ENCODE measurements at places on chromosomes 11 and 22.

DNA sequence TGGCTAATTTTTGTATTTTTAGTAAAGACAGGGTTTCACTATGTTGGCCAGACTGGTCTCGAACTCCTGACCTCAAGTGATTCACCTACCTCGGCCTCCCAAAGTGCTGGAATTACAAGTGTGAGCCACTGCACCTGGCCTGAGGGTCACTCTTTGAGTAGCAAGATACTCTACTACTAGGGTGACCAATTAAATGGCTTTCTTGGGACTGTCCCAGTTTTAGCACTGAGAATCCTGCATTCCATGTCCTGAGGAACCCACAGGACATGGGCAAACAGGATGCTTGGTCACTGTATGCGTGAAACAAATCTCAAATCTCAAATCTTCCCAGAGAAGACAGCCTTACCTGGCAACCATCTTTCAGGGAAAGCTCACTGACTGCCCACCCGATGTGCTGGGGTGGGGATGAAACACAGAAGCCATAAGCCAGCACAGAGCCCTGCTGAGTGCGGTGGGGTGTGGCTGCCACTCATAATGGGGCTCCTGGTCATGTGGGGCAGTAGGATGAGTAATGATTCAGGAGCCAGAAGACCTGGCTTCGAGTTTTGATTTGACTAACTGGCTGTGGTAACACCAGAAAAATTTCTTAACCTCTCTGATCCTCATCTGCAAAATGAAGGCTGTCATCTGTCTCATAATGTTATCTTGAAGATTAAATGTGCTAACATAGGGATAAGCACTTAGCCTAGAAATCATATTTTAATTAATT is 11.5 kb downstream of the CLMP start:
- H3K4me1 ChIP-seq = peaks cover 8% of the 10 kb centered on the region
- H3K27ac ChIP-seq = no peak overlapping the region
- no peak for DNase-seq

GRCh38 chr22:41768430-41768829 is 32.0 kb upstream of the CCDC134 start:
- peaks cover 1% of the 10 kb centered on the region for H3K27me3 ChIP-seq
- no peaks in the 10 kb centered on the region for H3K36me3 ChIP-seq
- no peak overlapping the region for H3K4me3 ChIP-seq
- H3K27ac ChIP-seq = no peak overlapping the region
- no peak for DNase-seq

GRCh38 chr11:102111011-102111786 is 952 bp downstream of the YAP1 start:
- H3K4me1 ChIP-seq = peaks cover 42% of the 10 kb centered on the region
- peak overlapping the region; percentile 88 for H3K4me3 ChIP-seq
- peak; percentile 94 for DNase-seq
- no peaks in the 10 kb centered on the region for H3K27me3 ChIP-seq
- no peaks in the 10 kb centered on the region for H3K36me3 ChIP-seq
- peak overlapping the region; percentile 98 for H3K27ac ChIP-seq

DNA sequence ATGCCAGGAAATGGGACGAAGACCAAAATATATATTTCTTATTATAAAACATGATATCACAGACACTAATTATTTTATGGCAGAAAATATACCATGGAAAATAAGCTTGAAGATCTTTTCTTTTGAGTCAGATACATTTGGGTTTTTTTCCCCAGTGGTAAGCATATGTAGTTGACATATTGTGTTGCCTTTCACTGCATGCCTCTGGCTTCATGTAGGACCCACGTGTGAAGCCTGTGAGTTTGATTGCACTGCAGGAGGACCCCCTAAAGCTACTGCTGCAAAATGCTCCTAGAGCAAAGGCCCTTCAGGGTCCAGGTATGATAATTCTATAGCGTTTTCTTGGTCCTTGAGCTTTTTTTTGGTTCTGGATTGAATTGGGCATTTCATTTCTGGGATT is 190.7 kb upstream of the KIRREL3 start:
- H3K27me3 ChIP-seq = no peaks in the 10 kb centered on the region
- no peak overlapping the region for H3K27ac ChIP-seq
- H3K4me1 ChIP-seq = no peaks in the 10 kb centered on the region
- H3K36me3 ChIP-seq = no peaks in the 10 kb centered on the region
- H3K4me3 ChIP-seq = no peak overlapping the region

DNA sequence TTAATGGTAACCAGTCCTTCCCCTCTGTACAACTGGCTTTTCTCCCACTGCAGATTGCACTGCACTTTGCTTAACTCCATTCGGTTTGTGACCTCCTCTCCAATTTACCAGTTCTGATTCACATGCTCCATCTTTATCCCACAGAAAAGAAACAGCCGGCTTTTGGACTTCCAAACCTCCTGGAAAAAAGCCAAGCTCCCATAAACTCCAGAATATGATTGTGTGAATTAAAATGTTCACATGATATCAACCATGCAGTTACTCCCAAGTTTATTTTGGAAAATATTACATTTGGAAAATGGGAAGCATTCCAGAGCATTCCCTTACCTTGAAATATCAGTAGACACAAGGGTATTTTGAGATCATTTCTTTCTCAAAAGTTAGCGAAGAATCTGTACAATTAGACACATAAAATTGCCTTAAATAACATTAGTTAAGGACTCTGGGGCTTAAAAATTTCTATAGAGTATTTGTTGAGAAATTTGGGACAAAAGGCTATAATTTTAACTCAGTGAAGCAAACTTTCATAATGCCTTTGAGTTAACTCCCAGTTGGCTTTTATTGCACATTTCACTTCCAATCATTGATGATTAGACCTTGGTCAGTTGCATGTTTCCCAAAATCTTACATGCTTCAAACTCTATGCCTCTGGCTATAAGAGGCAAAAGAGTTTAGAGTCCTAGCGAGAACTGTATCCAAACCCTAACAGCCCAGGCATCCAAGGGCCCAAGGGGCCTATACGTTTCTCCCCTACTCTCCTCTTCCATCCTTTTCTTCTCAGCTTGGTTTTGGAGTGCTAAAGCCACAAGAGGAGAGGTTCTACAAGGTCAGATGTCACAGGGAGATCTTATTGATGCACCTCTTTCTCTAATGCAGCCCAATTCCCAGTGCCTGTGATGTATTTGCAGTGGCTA is 23.6 kb upstream of the TMEM135 start:
- no peak overlapping the region for H3K4me3 ChIP-seq
- no peaks in the 10 kb centered on the region for H3K36me3 ChIP-seq
- H3K27ac ChIP-seq = no peak overlapping the region
- peaks cover 65% of the 10 kb centered on the region for H3K4me1 ChIP-seq
- H3K27me3 ChIP-seq = no peaks in the 10 kb centered on the region

DNA sequence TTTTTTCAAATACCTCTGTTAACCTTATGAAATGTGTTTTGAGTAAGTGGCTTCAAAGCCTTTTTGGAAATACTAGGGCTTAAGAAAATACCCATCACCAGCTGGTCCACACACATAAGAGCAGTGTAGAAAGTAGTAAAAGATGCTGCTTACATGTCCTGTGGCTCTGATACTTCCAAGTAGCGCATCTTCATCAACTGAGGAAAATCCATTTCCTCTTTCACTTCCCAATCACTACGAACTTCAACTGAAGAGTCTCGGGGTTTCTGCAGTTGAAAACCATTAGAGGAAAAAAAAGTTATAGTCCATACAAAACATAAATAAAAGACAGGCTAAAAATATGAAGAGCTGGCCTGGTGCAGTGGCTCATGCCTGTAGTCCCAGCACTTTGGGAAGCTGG is 8.5 kb downstream of the EIF3D start:
- no peaks in the 10 kb centered on the region for H3K4me1 ChIP-seq
- H3K36me3 ChIP-seq = peaks cover 38% of the 10 kb centered on the region
- H3K4me3 ChIP-seq = no peak overlapping the region
- no peak for DNase-seq

DNA sequence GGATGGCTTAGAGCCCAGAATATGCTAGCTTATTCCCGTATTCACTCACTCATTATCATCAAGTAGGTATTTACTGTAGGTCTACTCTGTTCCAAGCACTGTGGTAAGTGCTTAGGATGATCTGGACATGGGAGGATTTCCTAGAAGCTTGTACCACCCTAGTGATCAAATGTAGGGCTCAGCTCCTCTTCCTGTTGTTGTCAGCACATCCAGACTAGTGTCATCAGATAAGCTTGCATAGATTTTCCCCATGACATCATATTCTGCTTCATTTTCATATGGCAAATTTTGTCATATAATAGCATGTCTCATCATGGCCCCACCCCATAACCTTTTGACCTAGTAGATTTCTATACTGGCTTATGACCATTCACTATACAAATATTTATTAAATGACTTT is 19.3 kb upstream of the NUCB2 start:
- H3K27me3 ChIP-seq = no peaks in the 10 kb centered on the region
- no peak overlapping the region for H3K27ac ChIP-seq
- peaks cover 23% of the 10 kb centered on the region for H3K4me1 ChIP-seq
- no peak for DNase-seq
- H3K36me3 ChIP-seq = no peaks in the 10 kb centered on the region
- no peak overlapping the region for H3K4me3 ChIP-seq

GRCh38 chr22:37496651-37497050 is 10.5 kb upstream of the MFNG start:
- H3K4me1 ChIP-seq = peaks cover 28% of the 10 kb centered on the region
- DNase-seq = no peak
- H3K27me3 ChIP-seq = no peaks in the 10 kb centered on the region
- no peak overlapping the region for H3K27ac ChIP-seq
- no peak overlapping the region for H3K4me3 ChIP-seq

- DNase-seq = peak; percentile 12
- H3K27ac ChIP-seq = no peak overlapping the region
- no peaks in the 10 kb centered on the region for H3K27me3 ChIP-seq
- no peak overlapping the region for H3K4me3 ChIP-seq
- no peaks in the 10 kb centered on the region for H3K36me3 ChIP-seq
Observed at GRCh38 chr11:77302752-77303151, 1.3 kb upstream of the GDPD4 start.

DNA sequence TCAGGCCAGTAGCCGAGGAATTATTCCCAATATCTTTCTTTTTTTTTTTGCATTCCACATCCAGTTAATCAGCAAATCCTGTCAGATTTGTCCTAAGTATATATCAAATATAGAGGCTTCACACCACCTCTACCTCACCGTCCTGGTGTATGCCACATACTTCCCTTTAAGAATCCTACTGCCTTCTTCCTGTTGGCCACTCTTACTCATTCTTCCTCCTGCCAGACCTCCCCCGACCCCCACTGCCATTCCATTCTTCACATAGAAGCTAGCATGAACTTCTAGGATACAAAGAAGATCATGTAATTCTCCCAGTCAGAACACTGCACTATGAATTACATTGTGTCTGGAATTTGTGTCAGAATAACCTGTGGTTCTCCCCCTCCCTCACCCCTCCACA is 89.5 kb downstream of the TRIM44 start:
- no peaks in the 10 kb centered on the region for H3K27me3 ChIP-seq
- H3K4me1 ChIP-seq = peaks cover 37% of the 10 kb centered on the region
- DNase-seq = no peak
- H3K36me3 ChIP-seq = no peaks in the 10 kb centered on the region

GRCh38 chr11:8683115-8683807 is 669 bp downstream of the RPL27A start:
- no peaks in the 10 kb centered on the region for H3K27me3 ChIP-seq
- H3K4me3 ChIP-seq = peak overlapping the region; percentile 96
- H3K36me3 ChIP-seq = peaks cover 10% of the 10 kb centered on the region
- no peak for DNase-seq

DNA sequence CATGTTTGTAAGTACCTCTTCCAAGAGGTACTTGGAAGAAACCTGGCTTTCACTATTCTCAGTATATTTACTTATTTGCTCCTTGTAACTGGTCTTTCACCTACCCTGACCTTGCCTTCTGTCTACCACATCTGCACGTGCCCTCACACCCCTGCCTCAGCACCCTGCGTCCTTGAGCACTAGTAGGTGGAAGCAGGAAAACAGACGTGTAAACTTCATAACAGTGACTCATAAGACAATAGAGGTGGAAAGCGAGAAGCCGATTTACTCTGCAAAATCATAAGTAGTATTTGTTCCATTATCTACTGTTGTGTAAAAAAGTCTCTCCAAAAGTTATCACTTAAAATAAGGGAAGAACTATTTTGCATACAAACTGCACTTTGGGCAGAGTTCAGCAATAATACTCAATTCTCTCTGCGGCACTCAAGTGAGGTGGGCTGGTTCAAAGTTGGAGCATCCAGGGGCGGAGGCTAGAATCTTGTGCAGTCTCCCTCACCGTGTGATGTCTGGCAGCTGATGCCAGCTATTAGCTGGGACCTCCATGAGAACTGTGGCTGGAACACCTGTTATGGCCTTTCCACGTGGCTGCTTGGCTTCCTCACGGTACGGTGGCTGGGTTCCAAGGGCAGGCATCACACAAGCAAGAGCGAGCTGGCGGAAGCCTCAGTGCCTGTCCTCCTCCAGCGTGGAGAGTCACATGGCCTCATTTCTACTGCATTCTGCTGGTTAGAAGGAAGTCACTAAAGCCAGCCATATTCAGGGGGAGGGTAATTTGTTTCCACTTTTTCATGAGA is 30.4 kb downstream of the PACS1 start:
- no peak overlapping the region for H3K27ac ChIP-seq
- H3K36me3 ChIP-seq = no peaks in the 10 kb centered on the region
- no peaks in the 10 kb centered on the region for H3K27me3 ChIP-seq

- H3K36me3 ChIP-seq = no peaks in the 10 kb centered on the region
- DNase-seq = no peak
- no peaks in the 10 kb centered on the region for H3K4me1 ChIP-seq
- H3K4me3 ChIP-seq = no peak overlapping the region
Observed at GRCh38 chr11:128599729-128600128, 12.4 kb upstream of the ETS1 start.

DNA sequence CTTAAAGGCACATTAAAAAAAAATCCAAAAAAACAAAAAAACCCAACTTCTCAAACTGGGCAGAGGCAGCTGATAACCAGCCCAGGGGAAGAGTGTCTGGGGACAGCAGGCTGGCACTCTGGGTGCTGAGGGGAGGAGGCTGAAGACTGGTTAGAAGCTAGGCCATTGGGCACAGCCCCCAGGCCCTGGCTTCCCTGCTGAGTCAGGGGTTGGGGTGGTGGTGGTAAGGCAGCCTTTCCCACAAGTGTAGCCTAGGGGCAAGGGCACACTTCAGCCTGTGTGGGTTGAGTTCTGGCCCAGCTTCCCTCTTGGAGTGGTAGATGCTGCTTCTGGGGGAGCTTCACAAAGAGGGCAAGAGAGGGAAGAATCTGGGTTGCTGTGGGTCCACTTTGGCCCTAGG is 16.3 kb upstream of the ARFGAP3 start:
- H3K36me3 ChIP-seq = peaks cover 83% of the 10 kb centered on the region
- H3K4me3 ChIP-seq = no peak overlapping the region
- H3K27ac ChIP-seq = no peak overlapping the region
- no peaks in the 10 kb centered on the region for H3K27me3 ChIP-seq
- no peak for DNase-seq

- no peak overlapping the region for H3K27ac ChIP-seq
- H3K4me3 ChIP-seq = no peak overlapping the region
- no peaks in the 10 kb centered on the region for H3K27me3 ChIP-seq
- no peaks in the 10 kb centered on the region for H3K36me3 ChIP-seq
- 0 out of 2 replicates have a peak, but pooled peaks cover 9% of the 10 kb centered on the region for H3K4me1 ChIP-seq
- DNase-seq = peak; percentile 33
Observed at GRCh38 chr11:90288212-90288821, 65.5 kb upstream of the CHORDC1 start.

GRCh38 chr11:33027233-33027632 is 11.6 kb downstream of the DEPDC7 start:
- no peaks in the 10 kb centered on the region for H3K27me3 ChIP-seq
- no peak overlapping the region for H3K27ac ChIP-seq
- DNase-seq = no peak
